Kidney (tissue), 22 donors: ENCODE measurements at places on chromosomes 4 and X. TPM values are rescaled to one million over a fixed set of nuclear protein-coding genes. Genes with fewer than 3 reads are reported as not detected.

GRCh38 chr4:4913628-4914027, 54.2 kb downstream of the MSX1 start:
- DNase-seq = no peak

DNA sequence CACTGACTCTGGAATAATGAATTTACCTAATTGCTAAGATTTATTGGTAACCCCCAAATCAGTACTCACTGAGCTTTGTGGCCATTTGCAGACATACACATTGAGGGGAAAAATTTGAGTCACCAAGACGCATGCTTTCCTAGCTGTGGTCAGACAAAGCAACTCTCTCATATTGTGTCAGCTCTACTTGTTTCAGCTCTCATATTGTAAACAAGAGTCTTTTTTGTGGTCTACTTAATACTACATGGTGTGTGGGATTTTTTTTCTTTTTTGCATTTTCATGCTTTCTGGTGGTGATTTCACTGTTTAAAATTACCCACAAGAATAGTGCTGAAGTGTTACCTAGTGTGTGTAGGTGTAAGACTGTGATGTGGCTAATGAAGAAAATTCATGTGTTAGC, 428.2 kb upstream of the GALNT7 start:
- DNase-seq = no peak

- no peak for DNase-seq
Observed at GRCh38 chr4:24930151-24930550, 17.3 kb upstream of the CCDC149 start.

DNA sequence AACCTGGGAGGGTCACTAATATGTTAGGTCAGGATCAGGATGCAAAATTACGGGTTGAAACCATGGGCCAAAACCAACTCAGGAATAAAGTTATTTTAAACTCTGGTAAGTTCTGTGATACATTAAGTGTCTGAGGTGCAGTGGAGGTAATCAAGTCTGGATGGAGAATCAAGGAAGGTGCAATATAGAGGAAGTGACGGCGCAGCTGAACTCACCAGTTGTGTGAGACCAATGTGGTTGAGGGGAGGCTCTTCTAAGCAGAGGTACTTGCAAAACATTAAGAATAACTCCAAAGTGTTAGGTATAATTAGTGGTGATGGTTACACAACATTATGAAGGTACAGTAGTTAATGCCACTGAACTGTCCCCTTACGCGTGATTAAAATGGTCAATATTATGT, 19.7 kb downstream of the GAB3 start:
- no peak for DNase-seq

DNA sequence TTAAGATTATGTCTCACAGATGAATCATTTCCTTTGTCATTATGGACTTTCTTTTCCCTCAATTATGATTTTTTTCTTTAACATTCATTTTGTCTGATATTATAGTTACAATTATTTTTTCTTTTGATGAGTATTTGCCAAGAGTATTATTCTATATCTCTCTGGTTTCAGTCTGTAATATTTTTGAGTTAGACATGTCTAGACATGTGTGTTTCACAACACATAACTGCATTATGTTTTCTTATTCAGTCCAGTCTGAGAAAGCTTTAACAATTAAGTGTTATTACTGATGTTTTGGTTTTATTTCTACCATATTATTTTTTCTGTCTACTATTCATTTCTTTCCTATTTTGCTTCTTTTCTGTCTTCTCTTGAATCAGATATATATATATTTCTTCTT, 108.3 kb upstream of the MID1IP1 start:
- DNase-seq = no peak

GRCh38 chr4:159487284-159487747, 384.4 kb downstream of the RAPGEF2 start:
- DNase-seq = peak; percentile 87

- DNase-seq = no peak
Observed at GRCh38 chrX:79631526-79631925, 264.4 kb upstream of the ITM2A start.

DNA sequence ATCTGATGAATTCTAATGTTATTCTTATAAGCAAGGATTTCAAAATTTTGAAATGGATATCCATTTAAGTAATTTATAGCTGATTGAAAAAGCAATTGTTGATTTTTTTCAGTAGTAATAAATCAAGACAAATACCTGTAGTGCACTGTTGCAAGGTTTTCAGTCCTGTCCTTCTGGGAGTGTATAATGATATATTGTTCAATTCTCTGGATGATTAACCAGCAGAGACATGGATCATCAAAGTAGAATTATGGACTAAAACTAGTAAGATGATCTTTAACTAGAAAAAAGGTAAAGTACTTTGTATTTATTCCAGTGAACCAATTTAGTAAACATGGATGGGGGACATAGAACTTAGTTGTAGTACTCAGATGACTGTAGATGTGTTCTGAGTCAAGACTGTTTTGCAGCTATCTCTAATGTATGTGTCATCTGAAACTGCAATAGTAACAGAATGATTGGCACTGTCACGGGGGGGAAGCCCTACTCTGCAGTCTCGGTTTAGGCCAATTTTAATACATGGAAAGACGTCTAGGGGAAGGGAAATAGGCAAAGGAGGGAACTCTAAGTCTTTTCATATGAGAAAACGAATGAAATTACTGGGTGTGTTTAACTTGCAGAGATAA, 121.9 kb downstream of the GLRA3 start:
- no peak for DNase-seq

- no peak for DNase-seq
Observed at GRCh38 chr4:5805270-5805669, 87.6 kb downstream of the CRMP1 start.

GRCh38 chr4:111120191-111120590, 497.3 kb upstream of the PITX2 start:
- no peak for DNase-seq

Gene TKTL1
- 0.38 TPM for total RNA-seq

Gene SPANXB1
- not detected for total RNA-seq

Gene AP1S2
- 28.7 TPM for total RNA-seq

Gene TRIM60
- not detected for total RNA-seq

Gene FGFBP2
- total RNA-seq = 0.72 TPM
